ENCODE measurements at places on chromosomes 3 and 15.

- DNase-seq, result peak; percentile 13
Observed at GRCh38 chr15:68017201-68017600, 36.9 kb upstream of the PIAS1 start.

DNA sequence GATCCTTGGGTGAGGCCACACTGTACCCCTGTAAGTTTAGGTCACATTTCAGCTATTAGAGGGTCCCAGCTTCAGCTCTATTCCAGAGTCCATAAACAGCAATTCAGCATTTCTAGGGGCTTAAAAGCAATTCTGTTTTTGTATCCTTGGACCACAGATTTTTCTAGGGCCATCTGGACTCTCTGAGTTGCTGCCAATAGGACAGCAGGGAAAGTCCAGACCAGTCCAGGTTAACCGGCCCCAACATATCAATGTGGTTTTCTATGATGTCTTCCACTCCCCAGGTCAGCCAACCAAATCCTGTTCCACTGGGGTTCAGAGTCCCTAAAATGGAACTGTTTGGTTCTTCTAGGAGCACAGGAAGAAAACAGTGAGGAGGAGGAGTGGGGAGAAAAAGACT, 40.0 kb downstream of the TYRO3 start:
- no peak for DNase-seq

- no peak for DNase-seq
Observed at GRCh38 chr15:86183596-86184491, 104.2 kb downstream of the AGBL1 start.

DNA sequence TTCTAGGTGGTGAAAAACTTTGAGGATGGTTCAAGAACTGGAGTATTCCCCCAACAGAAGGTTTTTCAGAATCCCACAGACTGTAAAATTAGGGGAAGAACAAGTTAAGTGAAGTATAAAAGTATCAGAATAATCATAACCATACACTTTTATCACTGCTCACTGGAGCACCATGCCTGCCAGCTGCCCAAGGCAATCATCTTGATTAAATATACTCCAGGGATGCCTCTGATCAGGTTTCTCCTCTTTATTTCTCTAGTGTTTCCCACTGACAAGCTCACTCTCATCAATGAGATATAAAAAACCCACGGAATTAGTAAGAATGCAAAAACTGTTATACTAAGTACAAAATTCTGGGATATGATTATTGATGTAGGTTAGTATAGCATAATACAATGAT, 108.0 kb downstream of the STAG1 start:
- DNase-seq, result no peak

GRCh38 chr15:60417112-60417511, 19.3 kb upstream of the ANXA2 start:
- DNase-seq, result no peak

DNA sequence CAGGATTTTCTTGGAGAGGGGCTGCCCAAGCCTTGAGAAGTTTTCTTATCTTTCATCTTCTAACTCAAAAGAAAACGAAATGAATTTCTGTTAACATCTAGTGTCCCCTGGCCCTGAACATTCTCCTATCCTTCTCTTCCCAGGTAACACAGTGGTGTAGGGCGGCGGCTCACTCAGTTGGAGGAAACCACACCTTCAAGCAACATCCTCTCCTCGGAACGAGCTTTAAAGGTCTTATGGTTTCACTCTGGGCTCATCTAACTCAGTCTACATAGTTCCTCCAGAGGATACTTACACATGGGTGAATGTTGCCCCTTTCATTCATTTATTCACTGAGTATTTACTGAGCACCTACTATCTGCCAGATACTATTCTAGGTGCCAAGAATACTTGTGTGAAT, 31.0 kb upstream of the KLHL6 start:
- DNase-seq, result no peak

- peak; percentile 83 for DNase-seq
Observed at GRCh38 chr3:37174532-37175126, at the start of gene LRRFIP2. Gene LRRFIP2 (minus strand): TSS chr3:37174582. CDS start chr3:37148983, 25,599 bp downstream.

DNA sequence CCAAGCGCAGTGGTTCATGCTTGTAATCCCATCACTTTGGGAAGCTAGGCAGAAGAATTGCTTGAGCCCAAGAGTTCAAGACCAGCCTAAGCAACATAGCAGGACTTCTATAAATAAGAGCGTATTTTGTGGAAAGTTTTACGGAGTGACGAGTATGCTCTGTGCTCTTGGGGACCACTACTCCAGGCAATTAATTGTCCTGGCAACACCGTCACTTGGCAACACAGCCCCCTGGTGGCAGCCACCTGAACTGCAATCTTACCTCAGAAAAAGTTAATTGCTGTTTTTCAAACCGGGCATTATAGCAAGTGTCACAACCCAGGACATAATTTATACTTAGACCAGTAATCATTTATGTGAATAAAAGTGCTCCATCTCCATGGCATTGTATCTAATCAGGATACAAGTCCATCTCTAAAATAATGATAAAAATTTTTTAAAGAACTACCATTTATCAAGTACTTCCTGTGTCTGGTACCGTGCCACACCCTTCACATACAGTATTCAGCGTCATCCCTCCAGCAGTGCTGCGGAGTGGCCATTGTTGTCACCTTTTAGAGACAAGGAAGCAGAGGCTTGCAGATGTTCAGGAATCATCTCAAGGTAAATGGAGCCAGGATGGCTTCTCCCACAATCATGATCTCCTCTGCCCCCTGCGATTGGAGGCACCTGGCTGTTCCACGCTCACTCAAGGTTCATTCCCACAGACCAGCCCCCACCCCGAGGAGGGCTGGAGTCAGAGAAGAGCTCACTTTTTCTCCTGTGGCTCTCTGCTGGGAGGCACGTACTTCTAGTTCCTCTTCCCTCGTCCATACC, 34.5 kb downstream of the PLA2G4D start:
- DNase-seq, result peak; percentile 40

DNA sequence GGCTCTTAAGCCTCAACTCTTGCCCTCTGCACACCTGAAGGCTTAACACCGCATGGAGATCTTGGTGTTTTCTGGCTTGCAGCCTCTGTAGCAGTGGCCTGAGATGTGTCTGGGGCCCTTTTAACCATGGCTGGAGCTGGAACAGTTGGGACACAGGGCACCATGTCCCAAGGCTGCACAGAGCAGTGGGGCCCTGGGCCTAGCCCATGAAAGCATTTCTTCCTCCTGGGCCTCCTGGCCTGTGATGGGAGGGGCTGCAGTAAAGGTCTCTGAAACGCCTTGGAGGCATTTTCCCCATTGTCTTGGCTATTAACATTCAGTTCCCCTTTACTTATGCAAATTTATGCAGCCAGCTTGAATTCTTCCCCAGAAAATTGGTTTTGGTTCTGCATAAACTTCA, 735.5 kb upstream of the ALCAM start:
- no peak for DNase-seq

GRCh38 chr3:71447197-71447596, 136.3 kb downstream of the FOXP1 start:
- DNase-seq, result no peak

- DNase-seq, result no peak
Observed at GRCh38 chr3:43369404-43370292, 83.3 kb downstream of the SNRK start.

GRCh38 chr3:48069339-48069738, 53.1 kb upstream of the MAP4 start:
- DNase-seq, result no peak

DNA sequence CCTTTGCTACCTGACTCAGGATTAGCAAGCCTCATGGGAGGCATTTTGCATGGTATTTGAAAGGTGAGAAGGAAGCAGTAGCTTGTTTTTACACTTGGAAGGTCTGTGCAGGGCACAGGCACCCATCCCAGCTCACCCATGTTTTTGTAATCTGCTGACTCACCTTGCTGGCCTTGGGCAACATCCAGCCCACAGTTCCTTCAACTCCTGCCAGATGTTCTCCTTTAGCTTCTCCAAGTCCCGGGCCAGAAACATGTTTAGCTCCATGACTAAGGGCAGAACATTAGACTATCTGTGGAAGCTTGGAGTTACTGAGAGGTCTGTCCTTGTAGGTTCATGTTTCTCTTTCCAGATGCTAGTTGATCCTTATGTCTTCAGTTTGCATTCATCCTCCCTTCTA, 12.4 kb upstream of the ZNF770 start:
- DNase-seq, result peak; percentile 55

DNA sequence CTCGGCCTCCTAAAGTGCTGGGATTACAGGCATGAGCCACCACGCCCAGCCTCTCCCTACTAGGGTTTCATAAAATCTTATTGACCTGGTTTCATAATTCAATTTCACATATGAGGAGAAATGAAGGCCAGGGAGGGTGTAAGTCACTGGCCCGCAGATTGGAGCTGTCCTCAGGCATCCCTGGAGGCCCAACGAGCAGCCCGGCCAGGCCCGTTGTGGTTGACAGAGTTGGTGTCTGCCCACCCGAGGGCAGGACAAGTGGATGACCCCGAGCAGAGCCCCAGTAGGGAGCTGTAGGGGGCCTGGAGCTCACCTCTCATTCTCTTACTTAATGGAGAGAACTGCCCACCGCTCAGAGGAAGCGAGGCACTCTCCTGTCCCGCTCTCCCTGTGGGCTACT, 78.9 kb downstream of the CPN2 start:
- no peak for DNase-seq

DNA sequence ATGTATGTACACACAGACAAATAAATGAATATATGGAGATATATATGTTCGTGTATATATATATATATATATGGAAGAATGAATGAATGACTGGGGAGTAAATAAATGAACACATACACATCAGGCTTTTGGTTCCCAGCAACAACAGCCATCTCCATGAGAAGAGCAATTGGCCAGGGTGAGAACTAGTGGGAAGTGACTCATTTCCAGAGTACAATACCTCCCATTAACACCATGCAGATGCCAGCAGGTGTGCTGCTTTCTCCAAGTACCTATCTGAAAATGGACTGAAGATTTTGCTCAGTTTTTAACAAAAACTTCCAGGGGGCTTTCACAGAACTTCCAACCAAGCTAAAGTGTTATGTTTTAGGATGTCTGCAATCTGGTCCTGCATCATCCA, 179.8 kb upstream of the SLC2A2 start:
- DNase-seq, result no peak

GRCh38 chr3:14256046-14256445, 77.4 kb downstream of the LSM3 start:
- no peak for DNase-seq

GRCh38 chr15:48868023-48868422, 9.9 kb upstream of the EID1 start:
- DNase-seq, result no peak

- DNase-seq, result peak; percentile 41
Observed at GRCh38 chr3:120554812-120555606, 41.1 kb upstream of the NDUFB4 start.

DNA sequence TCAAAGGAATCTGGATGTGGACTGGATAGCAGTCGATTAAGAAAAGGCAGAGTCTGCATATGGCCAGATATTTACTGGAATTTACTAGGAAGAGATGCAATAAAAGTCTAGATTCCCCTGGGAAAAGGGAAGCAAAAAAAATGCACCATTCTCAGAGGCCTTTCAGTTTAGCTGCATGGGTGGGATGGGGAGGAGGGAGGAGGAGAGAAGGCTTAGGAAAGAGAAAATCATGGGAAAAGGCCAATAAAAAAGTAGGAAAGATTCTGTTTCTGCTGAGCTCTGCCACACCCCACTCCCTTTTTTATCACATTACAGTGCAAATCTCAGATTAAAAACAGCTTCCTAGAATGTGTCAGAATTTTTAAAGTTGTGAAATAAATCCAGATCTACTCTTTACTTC, 103.6 kb downstream of the ADAMTS9 start:
- DNase-seq, result no peak

GRCh38 chr3:152556731-152557254, 278.1 kb upstream of the P2RY1 start:
- peak; percentile 51 for DNase-seq

DNA sequence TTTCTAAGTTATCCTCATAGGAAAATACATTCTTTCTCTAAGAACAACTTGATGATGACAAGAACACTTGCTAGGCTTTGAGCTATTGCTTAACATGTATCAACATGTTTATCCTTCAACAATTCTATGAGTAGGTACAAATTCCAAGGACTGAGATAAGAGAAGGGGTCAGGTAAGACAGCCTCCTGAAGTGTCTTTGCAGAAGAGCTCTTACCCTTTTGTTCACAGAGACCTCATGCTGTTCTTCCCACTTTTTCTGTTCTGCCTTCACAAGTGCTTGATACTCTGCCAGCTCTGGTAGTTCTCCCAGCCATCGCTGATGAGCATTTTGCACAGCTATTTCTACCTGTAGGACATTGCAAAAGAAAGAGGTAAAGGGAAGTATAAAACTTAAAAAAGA, 50.9 kb downstream of the CEP152 start:
- DNase-seq, result no peak

- peak; percentile 77 for DNase-seq
Observed at GRCh38 chr15:85583923-85584390, 203.6 kb downstream of the AKAP13 start.

DNA sequence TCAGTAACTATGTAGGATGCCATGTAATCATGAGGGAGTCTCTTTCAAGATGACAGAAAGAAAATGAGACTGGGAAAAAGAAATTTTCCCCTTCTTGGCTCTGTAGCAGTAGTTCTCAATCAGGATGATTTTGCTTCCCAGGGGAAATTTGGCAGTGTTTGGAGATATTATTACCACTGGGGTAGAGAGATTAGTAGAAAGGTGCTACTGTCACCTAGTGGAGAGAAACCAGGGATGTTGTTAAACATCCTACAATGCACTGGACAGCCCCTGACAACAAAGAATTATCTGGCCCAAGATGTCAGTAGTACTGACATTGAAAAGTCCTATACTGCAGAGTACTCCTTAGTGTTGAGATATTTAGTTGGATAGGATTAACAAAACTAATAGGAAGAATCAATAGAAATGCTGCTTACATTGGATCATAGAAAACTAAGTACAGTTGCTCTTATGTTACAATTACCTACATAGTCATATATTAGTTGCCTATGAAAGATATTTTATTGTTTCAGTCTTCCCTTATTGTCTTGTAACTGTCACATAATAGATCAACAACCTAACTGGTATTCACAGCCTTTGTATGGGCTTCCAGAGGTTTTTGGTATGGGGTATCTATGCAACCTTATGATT, 433.3 kb downstream of the RAP2B start:
- DNase-seq, result peak; percentile 63

DNA sequence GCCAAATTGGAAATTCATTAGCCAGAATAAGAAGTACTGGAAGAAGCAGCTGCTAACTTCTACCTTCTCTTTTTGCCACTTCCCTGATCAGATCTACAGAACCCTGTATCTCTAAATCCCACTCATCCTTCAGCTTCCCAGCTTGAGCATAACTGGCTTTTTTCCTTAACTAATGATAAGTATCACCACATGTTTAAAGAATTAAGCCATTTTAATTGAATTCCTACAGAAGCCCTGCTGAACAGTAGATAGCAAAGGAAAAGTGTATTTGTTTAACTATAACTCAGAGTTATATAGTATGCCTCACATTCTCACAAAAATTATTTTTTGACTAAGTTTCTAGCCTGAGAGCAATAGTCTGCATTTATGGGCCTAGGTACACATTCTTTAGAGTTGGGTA, 262.4 kb downstream of the UBE2E2 start:
- DNase-seq, result no peak

- DNase-seq, result no peak
Observed at GRCh38 chr3:5553203-5553602, 365.7 kb downstream of the EDEM1 start.

DNA sequence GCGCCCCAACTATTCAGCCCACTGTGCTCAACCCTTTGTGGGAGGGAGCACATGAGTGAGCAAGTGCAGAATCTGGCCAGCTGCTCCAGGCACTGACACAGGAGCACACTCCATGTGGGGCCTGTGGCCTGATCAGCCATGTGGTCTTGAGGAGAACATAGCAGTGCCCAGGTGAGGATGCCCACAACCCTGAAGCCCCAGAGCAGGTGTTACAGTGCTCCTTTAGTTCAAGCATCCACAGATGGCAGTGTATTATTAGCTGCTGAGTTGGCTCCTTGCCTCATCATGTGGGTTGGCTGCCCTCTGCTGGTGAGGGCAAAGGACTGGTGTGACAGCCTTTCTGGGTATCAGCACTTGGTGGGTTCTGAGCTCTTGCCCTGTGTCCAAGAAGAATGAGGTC, 1588.2 kb downstream of the SI start:
- peak; percentile 29 for DNase-seq

Measured in EH (cell line).